ENCODE measurements at places on chromosomes 1 and 21.
A peak's percentile ranks its signal among the peaks of the same experiment; 100 is the strongest.

DNA sequence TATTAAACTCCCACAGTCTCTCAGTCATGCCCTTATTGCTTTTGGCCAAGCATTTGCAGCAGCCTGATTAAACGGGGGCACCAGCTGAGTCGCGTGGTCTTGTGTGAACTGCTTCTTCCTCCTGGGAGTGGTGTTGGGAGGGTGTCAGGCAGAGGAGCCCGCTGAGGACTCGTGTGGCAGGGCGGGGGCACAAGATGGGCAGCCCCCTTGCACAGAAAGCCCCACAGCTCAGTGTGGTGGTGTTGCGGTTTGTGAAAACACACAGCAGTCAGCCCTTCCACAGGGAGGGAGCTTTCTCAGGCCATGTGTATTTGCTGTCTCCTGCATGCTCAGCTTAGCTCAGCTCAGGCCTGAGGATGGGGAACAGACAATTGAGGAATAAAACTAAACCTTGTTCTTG lies 22.4 kb downstream of the PEX14 start:
- DNase-seq, result no peak

GRCh38 chr1:207040181-207040533 lies 7.6 kb upstream of the C1orf116 start:
- no peak for DNase-seq

GRCh38 chr1:69269491-69269890 lies 298.2 kb upstream of the LRRC7 start:
- no peak for DNase-seq

- no peak for DNase-seq
These were observed 19.6 kb upstream of the FAM131C start for GRCh38 chr1:16092923-16093511.

DNA sequence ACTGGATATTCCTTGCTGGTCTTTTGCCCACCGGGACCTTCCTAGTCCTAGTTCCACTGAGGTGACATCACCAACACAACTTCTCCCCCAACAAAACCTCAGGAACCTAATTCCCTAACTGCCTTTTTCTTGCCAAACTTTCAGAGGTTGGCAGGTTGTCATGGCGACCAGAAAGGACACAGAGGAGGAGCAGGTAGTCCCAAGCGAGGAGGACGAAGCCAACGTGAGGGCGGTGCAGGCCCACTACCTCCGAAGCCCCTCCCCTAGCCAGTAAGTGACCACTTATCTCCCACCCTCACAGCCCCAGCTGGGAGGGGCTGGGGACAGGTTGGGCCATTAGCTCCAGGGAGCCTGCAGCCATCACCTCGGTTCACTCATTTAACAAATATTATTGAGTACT lies 815 bp downstream of the STYXL2 start:
- DNase-seq, result no peak

GRCh38 chr1:157948312-157949073 lies 45.0 kb upstream of the KIRREL1 start:
- DNase-seq, result no peak

DNA sequence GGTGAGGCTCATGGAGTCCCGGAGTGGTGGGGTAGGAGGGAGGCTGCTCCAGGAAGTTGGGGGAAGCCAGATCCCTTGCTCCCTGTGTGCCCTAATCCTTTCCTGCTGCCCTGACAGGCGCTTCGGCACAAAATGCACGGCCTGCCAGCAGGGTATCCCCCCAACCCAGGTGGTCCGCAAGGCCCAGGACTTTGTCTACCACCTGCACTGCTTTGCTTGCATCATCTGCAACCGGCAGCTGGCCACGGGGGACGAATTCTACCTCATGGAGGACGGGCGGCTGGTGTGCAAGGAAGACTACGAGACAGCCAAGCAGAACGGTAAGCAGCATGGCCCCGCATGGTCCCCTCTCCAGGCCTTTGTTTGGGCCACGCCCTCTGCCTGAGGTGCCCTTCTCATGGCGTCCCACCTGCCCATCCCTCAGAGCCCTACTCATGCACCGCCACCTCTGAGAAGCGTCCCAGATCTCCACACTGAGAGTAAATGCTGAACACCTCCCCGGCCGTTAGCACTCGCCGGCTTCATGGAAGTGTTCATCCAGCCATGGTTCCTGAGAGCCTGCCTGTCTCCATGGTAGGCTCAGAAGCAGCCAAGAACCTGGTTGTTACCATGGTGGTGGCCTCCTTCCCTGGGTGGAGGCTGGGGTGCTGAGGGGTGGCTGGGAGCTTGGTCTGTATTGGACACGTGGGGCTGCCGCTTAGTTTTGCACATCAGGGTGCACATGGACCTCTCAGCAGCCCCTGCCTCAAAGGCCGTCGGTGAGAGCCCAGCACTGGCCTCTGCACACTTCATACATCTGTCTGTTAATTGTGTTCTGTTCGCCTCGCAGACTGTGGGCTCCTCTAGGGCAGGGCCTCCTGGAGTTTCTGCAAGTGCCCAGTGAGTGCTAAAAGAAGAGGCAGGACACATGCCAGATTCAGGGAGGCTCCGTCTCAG lies 36.5 kb downstream of the LHX4 start:
- no peak for DNase-seq

DNA sequence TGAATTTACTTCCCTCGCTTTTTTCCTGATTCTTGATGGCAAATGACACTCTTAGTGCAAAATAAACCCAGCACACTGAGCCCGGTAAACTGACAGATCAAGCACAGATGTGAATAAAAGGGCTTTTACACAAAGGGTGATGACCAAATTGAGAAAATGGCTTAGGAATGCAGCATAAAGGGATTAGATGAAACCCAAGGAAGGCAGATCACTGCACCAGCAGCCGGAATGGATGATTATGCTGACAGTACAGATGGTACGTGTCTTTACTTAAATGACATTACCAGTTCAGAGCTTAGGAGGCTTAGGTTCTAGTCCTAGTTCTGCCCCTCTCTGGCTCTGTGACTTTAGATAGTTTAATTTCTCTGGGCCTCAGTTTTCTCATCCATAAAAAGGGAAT lies 12.0 kb downstream of the PKP1 start:
- DNase-seq, result no peak

DNA sequence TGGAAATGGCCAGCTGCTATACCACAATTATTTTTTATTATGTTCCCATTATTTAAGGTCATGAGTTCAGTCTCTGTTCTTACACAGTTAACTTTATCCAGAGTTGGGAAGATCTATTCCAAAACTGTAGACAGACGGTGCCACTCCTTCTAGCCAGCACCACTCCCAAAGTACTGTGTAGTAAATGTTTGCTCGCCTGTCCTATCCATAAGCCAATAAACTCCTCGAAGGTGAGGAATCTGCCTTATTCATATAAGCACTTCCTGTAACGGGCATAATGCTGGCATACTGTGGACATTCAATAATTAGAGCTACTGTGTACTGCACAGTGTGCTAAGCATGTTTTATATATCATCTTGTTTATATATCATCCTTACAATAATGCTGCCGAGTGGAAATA lies 26.1 kb upstream of the STMN1 start:
- DNase-seq, result no peak

GRCh38 chr1:35748326-35748725 lies 21.5 kb downstream of the CLSPN start:
- no peak for DNase-seq

- DNase-seq, result no peak
These were observed 206.0 kb upstream of the HMCN1 start for GRCh38 chr1:185528084-185528676.

DNA sequence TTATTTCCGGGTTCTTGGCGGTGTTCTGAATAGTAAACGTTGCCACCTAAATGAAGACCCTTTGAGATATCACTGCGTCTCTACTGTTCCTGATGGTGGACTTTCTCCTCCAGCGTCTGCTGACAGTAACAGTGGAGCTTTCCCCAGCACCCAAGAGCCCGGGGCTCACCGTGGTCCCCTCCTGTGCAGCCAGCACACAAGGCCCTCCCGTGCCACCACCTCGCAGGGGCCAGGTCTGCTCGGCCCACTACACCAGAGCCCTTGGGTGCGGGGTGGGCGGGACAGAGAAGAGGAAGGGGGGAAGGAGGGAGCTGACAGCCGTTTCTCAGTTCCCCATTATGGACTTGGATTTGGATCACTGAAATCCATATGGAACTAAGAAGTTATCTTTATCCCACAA lies 61.2 kb upstream of the TRAPPC10 start:
- DNase-seq, result no peak

GRCh38 chr21:42117967-42118780 lies 47.1 kb downstream of the UMODL1 start:
- no peak for DNase-seq

- no peak for DNase-seq
These were observed 32.6 kb downstream of the SDC3 start for GRCh38 chr1:30875916-30876315.

GRCh38 chr1:203306089-203306964 lies 1.0 kb downstream of the BTG2 start:
- DNase-seq, result peak; percentile 24

DNA sequence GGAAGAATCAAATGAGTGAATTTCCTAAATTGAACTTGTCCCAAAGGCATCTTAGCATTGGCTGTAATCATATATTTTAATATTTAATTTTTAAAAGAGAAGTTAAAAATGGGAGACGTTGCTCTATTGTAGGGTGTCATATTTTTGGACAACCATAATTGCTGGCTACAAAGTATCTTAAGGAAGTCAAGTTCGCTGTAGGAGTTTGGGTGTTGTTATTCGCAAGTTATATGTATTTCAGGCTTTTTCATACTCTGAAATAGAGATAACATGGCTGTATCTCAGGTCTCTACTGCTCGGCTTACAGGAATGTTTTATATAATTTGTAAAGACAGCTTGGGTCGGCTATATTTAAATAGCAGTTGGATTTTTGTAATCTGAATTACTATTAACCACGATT lies 852 bp downstream of the TMEM50A start:
- DNase-seq, result no peak

- no peak for DNase-seq
These were observed 4.9 kb upstream of the PTGFRN start for GRCh38 chr1:116904791-116905320.

DNA sequence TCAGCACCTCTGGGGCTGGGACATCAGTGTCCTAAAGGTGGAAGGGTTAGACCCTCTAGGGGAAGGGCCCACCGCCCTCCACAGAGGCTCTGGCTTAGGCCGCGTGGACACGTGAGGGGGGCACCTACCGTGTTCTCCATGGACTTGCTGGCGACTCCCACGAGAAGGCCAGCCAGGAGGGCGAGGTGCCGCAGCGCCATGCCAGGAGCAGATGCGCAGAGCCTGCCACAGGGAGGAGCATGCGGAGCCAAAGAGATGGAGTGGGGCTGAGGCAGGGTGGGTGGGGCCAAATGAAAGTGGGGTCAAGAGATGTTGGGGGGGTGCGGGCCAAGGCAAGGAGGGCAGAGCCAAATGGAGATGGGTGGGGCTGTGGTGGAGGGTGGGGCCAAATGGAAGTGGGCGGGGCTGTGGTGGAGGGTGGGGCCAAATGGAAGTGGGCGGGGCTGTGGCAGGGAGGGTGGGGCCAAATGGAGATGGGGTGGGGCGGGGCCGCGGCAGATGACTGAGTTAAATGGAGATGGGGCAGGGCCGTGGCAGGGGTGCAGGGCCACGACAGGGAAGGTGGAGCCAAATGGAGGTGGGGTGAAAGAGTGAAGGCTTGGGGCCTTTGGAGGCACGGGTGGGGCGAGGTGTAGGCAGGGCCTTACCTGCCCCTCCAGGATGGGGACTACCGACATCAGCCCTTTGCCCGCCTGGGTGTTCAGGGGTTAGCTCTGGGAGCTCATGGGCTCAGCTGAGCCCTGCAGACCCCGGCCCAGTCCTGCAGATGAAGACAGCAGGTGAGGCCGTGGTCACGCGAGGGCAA lies 17.4 kb upstream of the RNF223 start:
- no peak for DNase-seq

Data from T-helper 1 cell (primary cell).